Sigmoid colon (tissue), 7 donors: ENCODE measurements at places on chromosomes 6 and 20. TPM values are rescaled to one million over a fixed set of nuclear protein-coding genes. Genes with fewer than 3 reads are reported as not detected.

- no peaks in the 10 kb centered on the region for H3K27me3 ChIP-seq
- H3K4me3 ChIP-seq = no peak overlapping the region
- no peak for DNase-seq
These were observed 43.0 kb downstream of the BANF2 start for GRCh38 chr20:17742731-17743130.

DNA sequence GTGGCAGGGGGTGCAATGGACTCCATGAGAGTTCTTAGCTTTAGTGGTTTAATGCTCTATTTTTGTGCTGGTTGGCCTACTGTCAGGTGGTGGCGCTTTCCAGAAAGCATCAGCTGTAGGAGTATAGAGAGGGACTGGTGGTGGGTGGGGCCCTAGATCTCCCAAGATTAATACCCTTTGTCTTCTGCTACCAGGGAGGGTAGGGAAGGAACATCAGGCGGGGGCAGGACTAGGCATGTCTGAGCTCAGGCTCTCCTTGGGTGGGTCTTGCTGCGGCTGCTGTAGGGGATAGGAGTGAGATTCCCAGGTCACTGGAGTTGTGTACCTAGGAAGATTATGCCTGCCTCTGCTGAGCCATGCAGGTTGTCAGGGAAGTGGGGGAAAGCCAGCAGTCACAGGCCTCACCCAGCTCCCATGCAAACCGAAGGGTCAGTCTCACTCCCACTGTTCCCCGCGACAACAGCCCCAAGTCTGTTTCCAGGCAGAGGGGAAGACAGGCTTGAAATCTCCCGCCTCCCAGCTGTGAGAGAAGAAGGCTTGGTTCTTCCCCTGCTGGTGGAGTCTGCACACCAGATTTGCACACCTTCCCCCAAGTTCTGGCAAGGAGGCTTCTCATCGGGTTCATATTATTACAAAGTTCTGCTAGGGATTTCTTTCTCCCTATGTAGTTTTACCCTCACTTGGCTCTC, 46.7 kb upstream of the PKIB start:
- no peaks in the 10 kb centered on the region for H3K27me3 ChIP-seq
- H3K4me3 ChIP-seq = no peak overlapping the region
- H3K4me1 ChIP-seq = no peaks in the 10 kb centered on the region
- no peak overlapping the region for H3K27ac ChIP-seq
- no peaks in the 10 kb centered on the region for H3K36me3 ChIP-seq
- DNase-seq = no peak

GRCh38 chr6:43359381-43359780, 10.1 kb downstream of the ZNF318 start:
- H3K27me3 ChIP-seq = no peaks in the 10 kb centered on the region
- no peak for DNase-seq
- H3K4me1 ChIP-seq = no peaks in the 10 kb centered on the region
- H3K4me3 ChIP-seq = no peak overlapping the region
- peaks cover 90% of the 10 kb centered on the region for H3K36me3 ChIP-seq

- DNase-seq = no peak
- H3K27me3 ChIP-seq = no peaks in the 10 kb centered on the region
- no peak overlapping the region for H3K27ac ChIP-seq
- H3K36me3 ChIP-seq = peaks cover 3% of the 10 kb centered on the region
These were observed 50.0 kb downstream of the SASH1 start for GRCh38 chr6:148392671-148393070.

GRCh38 chr20:64092258-64093012, 8.2 kb upstream of the LKAAEAR1 start:
- no peaks in the 10 kb centered on the region for H3K27me3 ChIP-seq
- no peaks in the 10 kb centered on the region for H3K36me3 ChIP-seq
- H3K4me3 ChIP-seq = no peak overlapping the region
- no peak for DNase-seq
- H3K4me1 ChIP-seq = no peaks in the 10 kb centered on the region

- H3K27me3 ChIP-seq = no peaks in the 10 kb centered on the region
- H3K4me1 ChIP-seq = no peaks in the 10 kb centered on the region
- H3K4me3 ChIP-seq = no peak overlapping the region
- no peak for DNase-seq
- no peak overlapping the region for H3K27ac ChIP-seq
- no peaks in the 10 kb centered on the region for H3K36me3 ChIP-seq
These were observed 94.4 kb downstream of the PLCB4 start for GRCh38 chr20:9163251-9163650.

GRCh38 chr6:147653631-147654030, 145.1 kb downstream of the SAMD5 start:
- no peak overlapping the region for H3K4me3 ChIP-seq
- no peaks in the 10 kb centered on the region for H3K27me3 ChIP-seq
- H3K4me1 ChIP-seq = no peaks in the 10 kb centered on the region
- DNase-seq = no peak
- H3K27ac ChIP-seq = no peak overlapping the region
- no peaks in the 10 kb centered on the region for H3K36me3 ChIP-seq

GRCh38 chr6:111603685-111604084, 2.0 kb downstream of the TRAF3IP2 start:
- no peaks in the 10 kb centered on the region for H3K36me3 ChIP-seq
- H3K27me3 ChIP-seq = no peaks in the 10 kb centered on the region
- peak overlapping the region; percentile 95 for H3K27ac ChIP-seq
- peak overlapping the region; percentile 54 for H3K4me3 ChIP-seq
- peaks cover 76% of the 10 kb centered on the region for H3K4me1 ChIP-seq

DNA sequence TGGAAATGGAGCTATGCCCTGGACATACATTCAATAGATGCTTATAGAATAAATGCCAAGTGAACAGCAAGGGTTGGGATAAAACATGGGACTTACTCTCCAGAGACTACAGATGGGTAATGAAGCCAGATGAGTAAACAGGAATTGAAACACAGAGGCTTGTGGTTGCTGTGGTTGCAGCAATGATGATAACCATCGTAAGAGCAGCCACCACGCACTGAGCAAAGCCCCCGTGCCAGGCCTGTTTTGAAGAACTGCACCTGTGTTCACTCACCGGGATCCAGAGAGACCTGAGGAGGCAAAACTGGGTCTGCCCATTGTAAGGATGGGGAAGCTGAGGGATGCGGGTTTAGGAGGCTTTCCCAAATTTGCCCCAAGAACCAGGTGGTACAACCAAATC, 431.1 kb upstream of the CDH4 start:
- H3K27ac ChIP-seq = no peak overlapping the region
- no peaks in the 10 kb centered on the region for H3K27me3 ChIP-seq
- H3K36me3 ChIP-seq = no peaks in the 10 kb centered on the region

Gene PLN
- 454 TPM for total RNA-seq

Gene BCAS1
- 2.2 TPM for total RNA-seq
